ENCODE measurements at places on chromosomes 3 and 15.

DNA sequence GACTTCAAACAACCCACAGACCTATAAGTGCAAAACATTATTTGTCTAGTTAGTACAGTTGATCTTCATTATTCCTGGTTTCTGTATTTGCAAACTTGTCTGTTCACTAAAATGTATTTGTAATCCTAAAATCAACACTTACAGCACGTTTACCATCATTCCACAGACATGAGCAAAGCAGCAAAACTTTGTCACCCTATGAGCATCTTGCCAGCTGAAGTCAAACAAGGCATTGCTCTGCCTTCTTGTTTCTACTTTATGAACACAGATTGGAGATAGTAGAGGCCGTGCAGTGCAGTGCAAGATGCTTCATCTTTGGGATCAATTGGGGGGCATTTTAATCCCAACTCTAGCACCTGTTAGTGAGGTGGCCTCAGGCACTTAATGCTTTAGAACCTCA is 202.1 kb downstream of the NLGN1 start:
- no peak for DNase-seq

GRCh38 chr3:6447166-6447801 is 413.6 kb upstream of the GRM7 start:
- DNase-seq, result no peak

GRCh38 chr3:138890555-138891187 is 55.9 kb upstream of the PIK3CB start:
- no peak for DNase-seq

- no peak for DNase-seq
These were observed 116.7 kb downstream of the FNDC3B start for GRCh38 chr3:172155897-172156585.

- no peak for DNase-seq
These were observed 12.1 kb downstream of the PTPRG start for GRCh38 chr3:61573441-61573840.

DNA sequence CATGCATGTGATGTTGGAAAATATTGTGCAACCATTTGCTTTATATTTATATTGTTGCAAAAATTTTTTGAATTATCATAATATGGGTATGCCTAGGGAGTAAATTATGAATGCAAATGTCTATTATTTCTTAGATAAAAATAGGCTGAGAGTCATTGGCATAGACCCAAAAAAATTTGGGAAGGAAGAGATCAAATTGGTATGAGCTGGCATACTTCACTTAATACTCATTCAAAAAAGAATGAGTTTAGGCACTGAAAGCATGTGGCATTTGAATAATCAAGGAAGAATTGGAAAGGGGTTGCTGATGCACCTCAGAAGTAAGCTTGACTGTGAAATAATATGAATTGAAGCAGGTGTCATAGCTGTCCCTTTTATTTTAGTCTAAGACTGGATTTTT is 764.0 kb upstream of the DPPA4 start:
- DNase-seq, result no peak

DNA sequence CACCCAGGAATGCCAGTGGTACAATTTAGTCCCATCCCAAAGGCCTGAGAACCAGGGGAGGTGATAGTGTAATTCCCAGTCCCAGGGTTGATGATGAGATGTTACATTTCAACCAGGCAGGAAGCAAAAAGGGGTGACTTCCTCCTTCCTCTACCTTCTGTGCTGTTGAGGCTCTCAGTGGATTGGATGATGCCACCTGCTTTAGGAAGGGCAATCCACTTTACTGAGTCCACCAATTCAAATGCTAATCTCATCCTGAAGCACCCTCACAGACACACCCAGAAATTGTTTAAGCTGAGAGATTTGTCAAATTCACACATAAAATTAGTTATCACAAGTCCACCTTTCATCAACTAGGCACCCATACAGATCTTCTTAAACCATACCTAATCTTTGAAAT is 418.5 kb upstream of the GOLIM4 start:
- no peak for DNase-seq

- DNase-seq, result no peak
These were observed 12.6 kb upstream of the SPINK8 start for GRCh38 chr3:48345946-48346572.

- DNase-seq, result no peak
These were observed 45.6 kb downstream of the CDAN1 start for GRCh38 chr15:42691308-42691707.

GRCh38 chr15:87631775-87632174 is 624.8 kb downstream of the NTRK3 start:
- DNase-seq, result no peak

GRCh38 chr15:39243396-39243795 is 337.5 kb upstream of the THBS1 start:
- DNase-seq, result no peak

GRCh38 chr3:150797155-150797554 is 34.2 kb upstream of the SIAH2 start:
- no peak for DNase-seq

DNA sequence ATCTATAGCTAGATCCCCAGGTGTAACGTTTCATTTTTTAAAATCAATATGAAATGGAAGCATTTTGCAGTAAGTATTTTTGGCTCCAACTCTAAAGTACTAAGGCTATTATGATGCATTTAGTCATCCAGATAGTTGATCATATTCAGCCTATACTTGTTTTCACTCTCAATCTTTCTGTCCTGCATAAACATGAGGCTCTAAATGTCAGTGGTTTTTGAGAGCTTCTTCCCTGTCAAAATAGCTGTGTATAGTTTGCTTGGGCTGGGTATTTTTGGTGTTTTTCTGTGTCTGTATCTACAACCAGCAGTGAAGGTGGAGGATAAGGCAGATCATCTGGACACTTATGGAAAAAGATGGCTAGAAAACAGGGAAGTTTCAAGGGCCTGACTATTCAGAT is 128.0 kb downstream of the LRRN1 start:
- no peak for DNase-seq

DNA sequence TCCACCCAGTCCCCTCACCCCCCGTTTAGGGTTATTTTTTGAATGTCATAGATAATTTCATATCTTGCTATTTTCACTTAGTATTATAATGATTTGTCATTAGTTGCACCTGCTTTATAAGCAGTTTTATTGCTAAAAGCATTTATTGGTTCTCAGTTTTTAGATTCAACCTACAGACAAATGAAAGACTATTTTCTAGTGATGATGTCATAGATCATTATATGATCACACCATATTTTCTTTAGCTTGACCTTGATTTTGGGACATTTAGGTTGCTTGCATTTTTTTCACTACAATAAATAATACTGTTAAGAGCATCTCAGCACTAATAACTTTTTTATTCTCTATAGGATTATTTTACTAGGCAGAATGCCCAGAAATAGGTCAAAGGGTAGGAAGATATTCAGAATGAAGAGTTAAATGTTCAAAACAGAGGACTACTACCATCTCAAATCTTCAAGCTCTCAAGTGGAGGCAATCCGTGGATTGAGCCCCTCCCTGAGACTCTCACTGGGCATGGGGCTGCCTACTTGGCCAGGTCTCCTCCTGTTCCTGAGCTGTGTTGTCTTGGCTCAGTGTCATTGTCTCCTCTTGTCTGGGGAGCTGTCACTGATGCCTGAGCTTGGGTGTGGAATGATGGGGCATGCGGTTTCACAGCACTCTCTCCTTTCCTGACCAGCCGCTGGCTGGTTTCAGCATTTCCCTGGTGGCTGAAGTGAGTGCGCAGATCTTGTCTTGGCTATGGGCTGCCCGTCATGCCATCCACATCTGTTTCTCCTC is 28.4 kb downstream of the CHCHD6 start:
- DNase-seq, result no peak

- DNase-seq, result no peak
These were observed 50.1 kb downstream of the MAGI1 start for GRCh38 chr3:65988411-65989180.

GRCh38 chr3:126542340-126543241 is 16.1 kb downstream of the C3orf22 start:
- DNase-seq, result no peak

GRCh38 chr3:48222616-48223513 is at the start of gene CAMP:
TSS of gene CAMP (plus strand) at chr3:48223495. CDS start at chr3:48223512, 17 bp downstream.
- no peak for DNase-seq

DNA sequence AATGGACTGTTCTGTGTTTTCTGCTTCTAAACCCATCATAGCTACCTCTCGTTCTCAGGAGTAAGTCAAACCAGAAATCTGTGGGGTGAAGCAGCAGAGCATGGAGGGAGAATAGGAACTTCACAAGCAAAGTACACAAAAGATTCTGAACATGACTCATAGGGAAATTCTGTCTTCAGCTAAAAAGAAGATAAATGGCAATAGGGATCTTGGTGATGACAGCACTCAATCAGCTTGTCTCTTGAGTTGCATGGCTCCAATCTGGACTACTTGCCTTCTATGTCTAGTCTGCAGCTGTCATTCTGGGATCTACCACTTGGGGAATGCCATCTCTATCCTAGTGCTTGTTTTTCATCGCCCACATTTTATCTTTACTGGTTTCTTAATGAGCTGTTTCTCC is 13.5 kb upstream of the GRAMD1C start:
- no peak for DNase-seq

- no peak for DNase-seq
These were observed 178.0 kb upstream of the P2RY1 start for GRCh38 chr3:152656972-152657355.
